Activated CD4-positive, alpha-beta T cell treated with anti-CD3 and anti-CD28 coated beads, Interleukin-2, amount 10 ng/mL, durations not matched to agents 7 days and 5 days (primary cell): ENCODE measurements at places on chromosomes 3 and 15.

GRCh38 chr3:115698851-115699591 lies 75.7 kb downstream of the GAP43 start:
- DNase-seq = no peak

GRCh38 chr3:178421069-178421468 lies 115.2 kb upstream of the KCNMB2 start:
- DNase-seq = no peak

GRCh38 chr15:33311312-33311971 lies 675 bp downstream of the RYR3 start:
- no peak for DNase-seq

GRCh38 chr3:36695113-36695768 lies 69.1 kb downstream of the DCLK3 start:
- DNase-seq = no peak

DNA sequence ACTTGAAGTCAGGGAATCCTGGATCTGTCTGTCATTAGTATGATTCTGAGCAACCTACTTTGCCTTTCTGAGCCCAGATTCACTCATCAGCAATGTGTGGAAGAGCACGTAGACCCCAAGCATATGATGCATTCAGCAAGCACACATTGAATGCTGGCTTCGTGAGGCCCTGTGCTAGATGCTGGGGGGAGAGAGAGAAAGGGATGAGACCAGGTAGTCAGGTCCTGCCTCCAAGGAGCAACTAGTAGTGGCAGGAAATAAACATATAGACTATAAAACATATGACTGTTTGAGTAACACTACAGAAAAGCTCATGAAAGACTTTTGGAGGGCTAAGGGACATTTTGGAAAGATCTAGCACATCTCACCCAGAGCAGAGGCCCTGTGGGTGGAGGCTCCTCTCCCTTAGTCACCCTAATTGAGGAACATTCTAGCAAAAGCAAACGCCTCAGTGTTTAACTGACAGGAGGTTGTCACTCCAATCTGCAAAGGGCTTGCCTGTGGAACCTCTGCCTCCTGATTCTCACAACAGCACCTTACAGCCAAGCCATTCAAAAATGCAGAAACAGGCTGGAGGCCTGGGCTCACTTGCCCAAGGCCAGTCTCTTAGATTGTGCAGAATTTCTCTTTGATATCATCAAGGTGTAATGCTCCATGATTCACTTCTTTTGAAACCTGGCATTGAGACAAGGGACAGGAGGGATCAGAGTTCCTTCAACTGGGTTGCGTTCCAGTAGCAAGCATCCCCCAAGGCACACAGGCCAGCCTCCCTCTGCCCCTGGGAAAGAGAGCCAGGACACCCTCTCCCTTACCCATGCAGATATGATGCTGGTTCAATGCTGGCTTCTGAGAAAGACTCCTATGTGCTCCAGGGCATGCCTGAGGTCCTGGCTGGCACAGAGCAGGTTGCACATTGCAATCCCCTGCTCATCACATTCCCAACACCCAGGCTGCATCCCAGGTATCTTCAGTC lies 26.1 kb downstream of the STARD5 start:
- no peak for DNase-seq

DNA sequence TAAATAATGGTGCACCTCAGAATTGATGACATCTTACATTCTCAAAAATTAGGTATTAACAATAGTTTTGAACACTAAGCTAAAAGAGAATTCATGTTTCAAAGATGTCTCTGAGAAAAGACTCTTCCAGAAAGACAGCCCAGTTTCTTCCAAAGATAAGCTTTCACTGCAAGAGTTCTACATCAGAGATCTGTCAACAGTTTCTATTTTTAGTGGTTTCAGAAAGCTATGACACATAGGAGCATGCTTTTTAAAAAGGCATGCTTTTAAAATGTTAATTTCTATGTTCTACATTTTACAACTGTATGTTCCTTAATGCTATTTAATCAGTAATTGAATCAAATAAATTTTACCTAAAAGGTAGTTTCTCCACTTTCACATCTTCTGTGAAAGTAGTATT lies 88.2 kb downstream of the PLOD2 start:
- no peak for DNase-seq

DNA sequence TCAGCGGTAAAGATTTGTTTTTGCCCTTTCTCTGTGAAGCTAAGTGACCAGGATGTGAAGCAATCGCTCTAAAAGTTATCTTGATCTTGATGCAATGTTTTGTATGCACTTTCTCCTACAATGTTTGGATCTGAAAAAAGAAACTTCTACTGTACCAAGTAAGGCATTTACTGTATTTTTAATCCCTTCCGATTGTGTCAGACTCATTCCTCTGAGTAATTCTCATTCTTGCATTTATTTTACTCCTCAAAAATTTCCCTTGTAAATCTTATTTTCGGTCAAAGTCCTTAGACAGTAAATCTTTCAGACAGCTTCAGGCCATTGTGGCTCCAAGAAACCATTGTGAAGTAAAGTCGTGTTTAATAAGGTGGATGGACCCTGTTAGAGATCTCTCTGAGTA lies 141.9 kb downstream of the TP63 start:
- DNase-seq = no peak

DNA sequence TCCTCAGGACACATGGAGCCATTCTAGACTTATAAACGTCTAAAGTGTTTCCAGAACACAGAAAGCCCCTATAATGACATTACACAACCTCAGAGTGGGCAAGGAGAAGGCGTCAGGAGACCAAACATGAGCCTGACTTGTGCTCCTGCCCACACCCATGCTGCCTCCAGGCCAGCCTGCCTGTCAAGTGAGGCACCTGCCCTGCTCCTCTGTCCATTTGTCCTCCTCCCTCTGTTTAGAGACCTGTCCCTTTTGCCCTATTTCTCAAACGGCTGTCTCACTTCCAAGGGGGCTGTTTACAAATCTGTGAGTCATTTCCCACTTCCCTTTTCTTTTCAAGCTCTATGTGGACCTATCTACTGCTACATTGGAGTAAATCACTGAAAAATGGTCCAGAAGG lies 21.0 kb downstream of the ZDHHC3 start:
- DNase-seq = no peak

- no peak for DNase-seq
These were observed 2.5 kb downstream of the PDZRN3 start for GRCh38 chr3:73622091-73622805.

DNA sequence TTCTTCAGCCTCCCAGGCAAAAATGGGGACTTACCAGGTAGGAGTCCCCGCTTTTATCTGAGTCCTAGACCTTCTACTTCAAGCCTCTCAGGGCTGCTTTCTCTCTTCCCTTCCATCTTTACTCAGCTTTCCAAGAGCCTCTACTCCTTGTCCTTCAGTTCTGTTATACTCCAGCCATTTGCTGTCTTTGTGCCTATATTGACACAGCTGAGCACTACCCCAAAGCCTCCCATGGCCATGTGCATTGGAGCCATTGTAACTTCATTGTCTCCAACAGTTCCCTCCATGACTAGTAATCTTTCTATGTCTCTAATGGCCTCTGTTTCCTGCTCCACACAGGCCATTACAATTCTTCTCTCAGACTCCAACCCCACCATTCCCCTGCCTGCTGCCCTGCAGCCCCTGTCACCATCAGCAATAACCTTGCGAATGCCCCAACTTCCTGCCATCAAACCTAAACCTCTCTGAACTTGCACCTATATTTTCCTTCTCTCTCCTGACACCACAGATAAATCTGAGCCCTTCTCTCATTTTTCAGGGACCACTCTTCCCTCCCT lies 77.9 kb upstream of the ADPGK start:
- DNase-seq = no peak

DNA sequence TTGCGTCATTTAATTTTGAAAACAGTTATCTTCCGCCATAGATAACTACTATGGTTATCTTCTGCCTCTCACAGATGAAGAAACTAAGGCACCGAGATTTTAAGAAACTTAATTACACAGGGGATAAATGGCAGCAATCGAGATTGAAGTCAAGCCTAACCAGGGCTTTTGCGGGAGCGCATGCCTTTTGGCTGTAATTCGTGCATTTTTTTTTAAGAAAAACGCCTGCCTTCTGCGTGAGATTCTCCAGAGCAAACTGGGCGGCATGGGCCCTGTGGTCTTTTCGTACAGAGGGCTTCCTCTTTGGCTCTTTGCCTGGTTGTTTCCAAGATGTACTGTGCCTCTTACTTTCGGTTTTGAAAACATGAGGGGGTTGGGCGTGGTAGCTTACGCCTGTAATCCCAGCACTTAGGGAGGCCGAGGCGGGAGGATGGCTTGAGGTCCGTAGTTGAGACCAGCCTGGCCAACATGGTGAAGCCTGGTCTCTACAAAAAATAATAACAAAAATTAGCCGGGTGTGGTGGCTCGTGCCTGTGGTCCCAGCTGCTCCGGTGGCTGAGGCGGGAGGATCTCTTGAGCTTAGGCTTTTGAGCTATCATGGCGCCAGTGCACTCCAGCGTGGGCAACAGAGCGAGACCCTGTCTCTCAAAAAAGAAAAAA lies 1.2 kb downstream of the B2M start:
- peak; percentile 85 for DNase-seq

- DNase-seq = no peak
These were observed 1.1 kb downstream of the PLXNB1 start for GRCh38 chr3:48428572-48429316.

DNA sequence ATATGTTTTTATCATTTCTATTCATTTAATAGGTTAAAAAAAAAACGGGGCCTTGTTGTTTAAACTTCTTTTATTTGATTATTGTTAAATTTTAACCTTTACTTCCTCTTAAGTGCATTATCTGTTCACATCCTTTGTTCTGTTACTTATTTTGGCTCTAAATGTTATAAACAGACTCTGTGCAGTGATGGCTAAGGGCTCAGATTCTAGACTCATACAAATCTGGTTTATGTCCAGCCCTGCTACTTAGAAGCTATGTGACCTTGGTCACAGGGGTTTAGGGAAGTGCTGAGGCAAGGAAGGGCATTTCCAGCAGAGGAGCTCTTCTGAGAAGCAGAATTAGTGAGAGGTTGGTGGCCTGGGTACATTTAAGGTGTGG lies 55.3 kb upstream of the VILL start:
- no peak for DNase-seq

DNA sequence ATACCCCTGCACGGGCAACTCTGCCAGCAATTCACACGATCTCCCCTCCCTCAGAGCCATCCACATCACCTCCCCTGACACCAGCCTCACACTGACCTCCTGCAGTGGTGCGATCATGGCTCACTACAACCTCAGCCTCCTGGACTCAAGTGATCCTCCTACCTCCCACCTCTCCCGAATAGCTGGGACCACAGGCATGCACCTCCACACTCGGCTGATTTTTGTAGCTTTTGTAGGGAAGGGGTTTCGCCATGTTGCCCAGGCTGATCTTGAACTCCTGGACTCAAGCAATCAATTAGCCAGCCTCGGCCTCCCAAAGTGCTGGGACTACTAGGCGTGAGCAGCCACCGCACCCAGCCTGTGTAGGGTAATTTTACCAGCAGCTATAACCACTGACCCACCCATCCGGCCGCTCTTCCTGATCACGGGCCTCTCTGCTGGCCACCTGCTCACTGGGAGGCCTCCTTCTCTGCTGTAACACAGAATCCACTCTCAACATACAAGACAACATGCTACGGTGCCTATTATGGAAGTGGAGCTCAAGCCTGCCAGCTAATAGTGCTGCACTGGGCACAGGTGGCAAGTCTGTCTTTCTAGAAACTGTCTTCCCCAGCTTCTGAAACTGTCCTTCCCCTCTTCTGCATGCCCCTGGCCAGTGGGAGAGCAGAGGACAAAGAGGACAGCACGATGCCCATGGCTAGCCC lies 4.6 kb downstream of the GP9 start:
- DNase-seq = no peak

DNA sequence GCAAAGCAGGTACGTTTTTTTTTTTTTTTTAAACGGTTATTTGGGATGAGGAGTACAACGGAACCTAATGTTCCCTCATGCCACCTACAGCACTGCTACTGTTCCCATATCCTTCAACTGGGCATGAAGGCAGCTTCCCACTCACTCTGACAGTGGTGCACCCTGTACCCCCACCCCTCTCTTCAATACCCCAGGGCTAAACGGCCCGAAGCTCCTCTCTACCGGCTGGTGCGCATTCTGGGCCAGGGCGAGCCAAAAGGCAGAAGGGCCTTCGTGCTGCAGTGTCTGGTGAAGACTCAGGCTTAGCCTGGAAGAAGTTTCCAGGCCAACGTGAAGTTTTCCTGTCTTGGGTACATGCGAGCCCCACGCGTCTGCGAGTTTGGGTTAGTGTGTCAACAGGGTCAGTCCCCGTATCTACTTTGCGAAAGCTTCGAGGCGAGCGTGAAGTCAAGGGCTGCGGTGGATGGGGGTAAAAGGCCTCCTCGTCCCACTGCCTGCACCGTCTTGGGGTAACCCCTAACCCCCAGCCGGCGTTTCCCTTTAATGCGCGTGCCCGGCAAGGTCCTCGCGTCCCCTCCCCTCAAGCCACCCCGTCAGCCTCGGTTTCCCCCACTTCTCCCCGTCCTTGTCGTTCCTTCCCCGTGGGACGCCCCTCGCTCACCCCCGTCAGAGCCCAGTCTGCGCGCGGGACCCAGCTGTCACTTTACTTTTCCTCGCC lies 765 bp upstream of the UBE2E2 start:
- peak; percentile 44 for DNase-seq

DNA sequence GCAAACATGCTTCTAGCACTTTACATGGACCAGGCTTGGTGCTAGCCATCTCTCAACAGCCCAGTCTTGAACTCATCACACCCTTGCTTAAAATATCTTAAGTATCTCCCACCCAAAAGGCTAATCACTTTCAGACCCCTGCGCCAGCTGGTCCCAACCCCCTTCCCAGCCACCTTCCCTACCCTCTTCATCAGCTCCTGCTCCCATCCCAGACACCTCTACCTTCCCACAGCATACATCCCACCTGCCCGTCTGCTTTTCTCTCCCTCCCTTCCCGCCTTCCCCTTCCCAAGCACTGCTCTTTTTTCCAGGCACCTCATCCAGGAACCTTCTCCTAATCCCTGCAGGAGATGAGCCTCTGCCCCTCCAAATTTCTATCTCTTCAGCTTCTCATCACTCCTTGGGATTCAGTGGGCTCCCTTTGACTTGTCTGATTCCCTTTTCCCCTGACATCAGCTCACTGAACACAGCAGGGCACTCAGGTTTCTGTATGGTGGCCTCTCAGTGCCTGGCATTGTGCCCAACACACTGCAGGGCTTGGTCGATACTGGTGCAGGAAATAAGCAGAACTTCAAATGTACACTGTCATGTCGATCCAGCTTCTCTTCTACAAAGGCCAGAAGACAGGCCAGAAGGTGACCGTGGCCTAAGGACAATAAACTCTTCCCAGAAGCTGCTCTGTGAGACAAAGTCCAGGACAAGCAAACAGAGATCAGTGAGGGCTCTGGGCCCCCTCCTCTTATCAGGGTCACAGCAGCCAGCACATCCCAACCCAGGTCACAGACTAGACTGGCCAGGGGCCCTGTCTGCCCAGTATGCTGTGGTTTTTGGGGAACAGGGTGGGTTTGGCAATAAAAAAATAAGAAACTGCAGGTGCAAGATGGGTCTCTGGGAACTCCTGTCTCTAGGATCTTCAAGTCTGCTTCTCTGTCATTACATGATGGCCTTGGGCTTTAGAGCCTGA lies 2.2 kb upstream of the ITIH1 start:
- DNase-seq = no peak

DNA sequence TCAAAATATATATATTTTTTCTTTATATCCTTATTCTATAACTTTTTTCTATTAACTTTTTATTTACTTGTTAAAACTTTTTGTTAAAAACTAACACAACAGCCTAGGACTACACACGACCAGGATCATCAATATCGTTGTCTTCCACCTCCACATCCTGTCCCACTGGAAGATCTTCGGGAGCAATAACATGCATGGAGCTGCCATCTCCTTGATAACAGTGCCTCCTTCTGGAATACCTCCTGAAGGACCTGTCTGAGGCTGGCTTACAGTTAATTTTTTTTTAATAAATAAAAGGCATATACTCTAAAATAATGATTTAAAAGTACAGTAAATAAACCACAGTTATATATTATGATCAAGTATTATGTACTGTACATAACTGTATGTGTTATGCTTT lies 58.9 kb downstream of the SFMBT1 start:
- DNase-seq = no peak

GRCh38 chr3:179098388-179099077 lies 26.9 kb upstream of the ZMAT3 start:
- DNase-seq = no peak
